ENCODE measurements at places on chromosomes 7 and 10.

GRCh38 chr7:117505238-117505637, 25.4 kb downstream of the CFTR start:
- DNase-seq, result no peak

GRCh38 chr7:128108641-128109423, 77.6 kb upstream of the LRRC4 start:
- DNase-seq, result no peak

- no peak for DNase-seq
Observed at GRCh38 chr7:108239501-108240225, 109.5 kb upstream of the LAMB4 start.

- DNase-seq, result no peak
Observed at GRCh38 chr10:46292573-46293023, 5.8 kb downstream of the ANTXRL start.

- DNase-seq, result no peak
Observed at GRCh38 chr10:74292871-74293427, 141.9 kb downstream of the ADK start.

- no peak for DNase-seq
Observed at GRCh38 chr10:50336140-50336539, 84.8 kb upstream of the ASAH2 start.
